ENCODE measurements at places on chromosomes 12 and 14.

GRCh38 chr14:73613046-73613383 is 698 bp downstream of the ACOT6 start:
- peak; percentile 15 for DNase-seq

DNA sequence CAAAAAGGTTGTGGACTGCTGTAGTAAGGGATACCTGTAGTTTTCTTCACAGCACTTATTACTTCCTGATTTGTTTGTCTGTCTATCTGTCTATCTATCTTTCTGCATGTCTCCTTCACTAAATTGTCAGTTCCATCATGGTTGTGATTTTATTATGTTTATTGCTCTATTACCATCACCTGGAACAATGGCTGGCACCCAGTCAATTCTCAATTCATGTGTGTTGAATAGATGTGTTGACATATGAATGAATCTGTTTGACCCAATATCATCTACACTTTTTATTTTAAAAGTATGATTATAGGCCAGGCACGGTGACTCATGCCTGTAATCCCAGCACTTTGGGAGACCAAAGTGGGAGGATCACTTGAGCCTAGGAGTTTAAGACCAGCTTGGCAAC is 224.4 kb downstream of the NUBPL start:
- DNase-seq, result no peak

DNA sequence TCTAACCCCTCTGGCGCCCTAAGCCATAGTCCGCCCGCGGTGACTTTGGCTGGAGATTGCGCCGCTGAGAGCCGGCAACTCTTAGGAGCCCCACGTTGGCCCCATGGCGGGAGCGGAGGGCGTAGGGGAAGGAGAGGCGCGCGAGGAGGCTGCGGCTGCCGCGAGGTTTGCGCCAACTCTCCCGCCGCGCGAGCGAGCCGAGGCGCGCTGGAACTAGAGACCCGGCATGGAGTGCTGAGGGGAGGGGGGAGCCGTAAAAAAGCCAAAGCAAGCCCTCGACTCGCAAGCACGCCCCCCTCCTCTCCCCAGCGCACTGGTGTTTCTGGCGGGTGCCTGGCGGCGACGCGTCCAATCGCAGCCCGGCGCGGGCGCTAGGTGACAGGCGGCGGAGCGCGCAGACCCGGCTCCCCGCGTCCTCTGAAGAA is at the start of gene SYT10:
TSS of gene SYT10 (minus strand) at position 233 of the 425 bp plus-strand sequence. CDS start 297 bp downstream, outside the sequence.
- peak; percentile 74 for DNase-seq

GRCh38 chr12:2982361-2982760 is 23.2 kb downstream of the TEAD4 start:
- DNase-seq, result no peak

DNA sequence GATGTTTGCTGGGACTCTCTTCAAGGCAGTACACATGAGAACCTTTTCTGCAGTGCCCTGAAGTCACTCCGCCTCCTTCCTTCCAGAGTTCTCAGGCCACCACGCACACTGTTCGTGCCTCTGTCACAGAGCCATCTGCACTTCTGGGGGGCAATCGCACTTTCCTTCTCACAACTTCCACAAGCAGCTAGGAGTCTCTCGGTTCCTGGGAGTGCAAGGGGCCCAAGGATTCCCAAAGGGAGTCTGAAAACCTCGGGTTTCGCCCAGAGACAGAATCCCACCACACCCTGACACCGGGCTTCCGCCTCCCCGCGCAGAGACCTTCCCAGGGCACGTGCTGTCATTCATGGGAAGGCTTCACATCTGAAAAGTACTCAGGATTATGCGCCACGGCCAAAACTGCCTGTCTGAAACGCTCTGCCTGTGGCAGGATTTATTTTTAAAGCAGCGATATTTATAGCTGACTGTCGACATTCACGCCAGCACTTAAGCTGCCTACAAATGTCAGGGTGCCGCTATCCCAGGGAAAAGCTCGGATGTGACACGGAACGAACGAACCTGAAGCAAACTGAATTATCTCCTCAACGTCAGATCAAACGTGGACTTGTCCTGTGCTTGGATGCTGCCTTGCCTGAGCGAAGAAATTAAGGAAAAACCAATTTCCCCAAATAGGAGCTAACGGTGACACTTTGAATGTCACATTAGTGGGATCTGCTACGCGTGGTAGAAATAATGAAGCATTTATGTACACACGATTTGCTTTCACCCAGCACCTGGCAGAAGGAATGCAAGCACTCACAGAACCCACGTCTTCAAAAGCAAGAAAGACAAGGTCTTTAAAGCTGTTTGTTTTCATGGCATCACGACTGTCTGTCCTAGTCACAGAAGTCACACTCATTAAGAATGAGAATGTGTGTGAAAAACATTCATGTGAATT is 154.0 kb downstream of the PIWIL1 start:
- DNase-seq, result no peak

DNA sequence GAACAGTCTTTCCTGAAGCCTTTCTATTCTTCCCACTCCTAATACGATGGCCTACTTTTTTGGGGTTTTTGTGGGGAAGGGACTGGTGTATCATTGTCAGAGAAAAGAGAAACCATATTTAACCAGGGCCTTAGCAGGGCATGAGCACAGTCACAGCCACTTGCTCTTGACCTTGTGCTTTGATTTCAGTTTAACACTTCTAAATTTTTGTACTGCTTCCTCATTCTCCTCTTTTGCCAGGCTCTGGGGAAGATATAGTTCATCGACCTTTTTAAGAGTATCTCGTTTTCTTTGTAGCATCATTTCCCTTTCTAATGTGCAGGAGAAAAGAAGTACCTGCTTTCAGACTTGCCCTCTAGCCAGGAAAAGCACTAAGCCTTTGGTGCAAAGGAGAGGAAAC is 2.2 kb downstream of the ZBTB1 start:
- DNase-seq, result no peak

DNA sequence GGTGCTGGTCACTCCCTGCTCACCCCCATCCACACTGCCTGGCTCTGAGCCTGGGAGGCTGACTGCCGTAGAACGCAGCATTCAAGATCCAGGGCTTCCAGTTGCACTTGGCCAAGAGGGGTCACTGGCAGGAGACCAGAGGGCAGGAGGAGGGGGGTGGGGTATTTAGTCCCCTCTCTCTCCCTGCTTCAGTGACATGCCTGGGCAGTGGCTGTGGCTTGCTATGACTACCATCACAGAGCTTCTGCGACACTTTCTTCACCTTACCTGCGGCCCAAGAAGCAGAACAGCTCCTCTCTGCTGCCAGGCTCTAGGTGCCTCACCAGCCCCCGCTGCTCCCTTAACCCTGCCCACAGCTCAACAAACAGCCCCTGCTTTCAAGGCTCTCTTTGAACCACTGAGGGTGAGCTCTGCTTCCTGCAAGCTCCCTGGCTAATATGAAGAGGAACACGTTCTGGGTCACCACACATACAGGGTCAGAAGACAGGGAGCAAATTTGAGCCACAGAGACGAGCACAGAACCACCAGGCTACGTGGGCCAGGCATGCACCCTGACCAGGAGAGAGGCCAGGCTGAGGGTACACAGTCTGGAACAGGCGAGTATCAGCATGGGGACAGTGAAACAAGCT is 55.7 kb downstream of the ITPK1 start:
- DNase-seq, result no peak

GRCh38 chr12:7169951-7170350 is 19.5 kb upstream of the PEX5 start:
- no peak for DNase-seq

DNA sequence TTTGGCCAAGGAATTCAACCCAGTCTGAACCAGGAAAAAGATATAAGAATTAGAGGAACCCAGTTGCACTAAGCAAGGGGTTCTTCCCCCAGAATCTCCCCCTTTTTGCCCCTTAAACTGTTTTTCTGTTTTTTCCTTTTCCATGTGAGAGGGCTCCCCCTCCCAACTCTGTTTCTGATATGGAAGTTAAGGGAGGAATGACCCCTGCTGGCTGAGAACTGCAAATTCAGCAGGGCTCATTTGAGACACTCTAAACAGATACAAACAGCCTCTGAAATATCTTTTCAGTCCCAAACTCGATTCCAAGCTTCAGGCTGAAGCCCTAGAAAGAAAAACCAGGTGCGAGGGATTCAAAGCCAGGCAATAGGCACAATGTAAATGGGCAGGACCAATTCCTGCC is 132.7 kb downstream of the SLC41A2 start:
- no peak for DNase-seq

- DNase-seq, result no peak
These were observed 4.7 kb upstream of the PPP1R1A start for GRCh38 chr12:54593135-54593534.

DNA sequence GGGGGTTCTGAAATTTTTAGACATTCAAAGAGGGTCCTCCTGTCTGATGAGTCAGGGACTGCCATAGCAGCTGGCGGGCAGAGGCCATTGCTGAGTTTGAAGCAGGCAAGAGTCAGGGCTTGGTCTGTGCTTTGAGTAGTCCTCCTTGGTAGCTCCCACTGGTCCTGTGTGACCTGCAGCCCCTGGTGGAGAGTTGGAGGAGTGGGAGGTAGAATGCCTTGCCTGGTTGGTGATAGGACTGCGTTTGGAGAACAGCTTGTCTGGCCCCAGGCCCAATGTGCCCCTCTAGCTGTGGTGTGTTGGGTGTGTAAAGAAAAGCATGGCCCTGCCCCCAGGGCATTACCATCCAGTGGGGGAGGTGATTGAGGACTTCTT is 116.7 kb downstream of the BEGAIN start:
- no peak for DNase-seq

DNA sequence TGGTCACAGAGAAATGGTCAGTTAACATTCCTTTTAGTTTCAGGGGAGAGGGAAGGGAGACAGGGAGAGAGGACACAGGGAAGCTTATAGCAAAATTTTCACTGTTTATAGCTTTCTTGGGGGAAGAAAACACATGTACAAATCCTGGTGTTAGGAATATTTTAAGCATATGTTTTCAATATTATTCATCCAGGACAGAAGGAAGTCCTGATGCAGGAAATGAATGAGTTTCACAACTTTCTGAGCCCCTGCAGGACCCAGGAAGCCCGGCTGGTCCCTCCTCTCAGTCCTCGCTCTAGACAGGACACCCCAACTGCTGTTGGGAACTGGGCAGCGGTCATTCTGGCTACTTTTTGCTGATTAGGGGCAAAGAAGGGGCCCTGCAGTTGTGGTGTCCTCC is 71.1 kb upstream of the ZDHHC17 start:
- no peak for DNase-seq

- no peak for DNase-seq
These were observed 72.0 kb upstream of the CCND2 start for GRCh38 chr12:4201333-4202100.

- DNase-seq, result peak; percentile 29
These were observed at the start of gene SAMD4A for GRCh38 chr14:54566410-54567223. Gene SAMD4A (plus strand): TSS chr14:54567128. CDS start chr14:54567917, 789 bp downstream.

GRCh38 chr12:99259040-99259934 is 388.3 kb upstream of the GARIN6 start:
- no peak for DNase-seq

DNA sequence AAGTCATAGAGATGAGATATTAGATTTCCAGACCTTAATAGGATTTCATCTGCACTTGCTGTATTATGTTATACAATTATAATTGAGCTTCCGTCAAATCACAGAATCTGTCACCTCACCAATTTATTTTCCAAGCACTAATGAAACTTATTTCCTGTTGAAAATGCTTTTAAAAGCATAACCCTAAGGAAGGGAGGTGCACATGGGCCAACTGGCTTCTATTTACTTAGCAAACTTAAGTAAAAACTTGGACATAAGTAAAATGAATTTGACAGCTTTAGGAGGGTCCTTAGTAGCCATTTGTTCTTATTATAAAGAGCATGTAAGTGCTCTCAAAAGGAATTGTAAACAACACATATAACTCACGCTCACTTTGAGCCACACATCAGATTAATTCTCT is 462.2 kb upstream of the TMPO start:
- DNase-seq, result no peak

DNA sequence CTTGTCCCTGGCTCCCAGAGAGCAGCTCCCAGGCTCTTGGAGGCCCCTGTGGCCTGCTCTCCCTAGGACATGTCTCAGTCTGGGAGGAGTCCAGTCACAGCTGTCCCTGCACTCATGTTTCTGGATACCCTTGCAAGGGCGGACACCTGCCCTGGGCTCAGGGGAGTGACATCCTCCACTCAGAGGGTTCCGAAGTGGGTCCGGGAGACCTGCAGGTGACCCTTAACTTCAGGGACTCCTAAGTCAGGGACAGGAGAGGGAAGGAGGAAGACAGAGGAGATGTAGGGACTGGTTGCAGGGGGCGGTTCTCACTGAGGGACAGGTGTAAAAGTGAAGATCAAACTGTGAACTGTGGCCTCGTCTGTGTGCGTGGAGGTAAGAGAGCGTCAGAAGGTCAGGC is 37.6 kb downstream of the CACNA2D4 start:
- no peak for DNase-seq

DNA sequence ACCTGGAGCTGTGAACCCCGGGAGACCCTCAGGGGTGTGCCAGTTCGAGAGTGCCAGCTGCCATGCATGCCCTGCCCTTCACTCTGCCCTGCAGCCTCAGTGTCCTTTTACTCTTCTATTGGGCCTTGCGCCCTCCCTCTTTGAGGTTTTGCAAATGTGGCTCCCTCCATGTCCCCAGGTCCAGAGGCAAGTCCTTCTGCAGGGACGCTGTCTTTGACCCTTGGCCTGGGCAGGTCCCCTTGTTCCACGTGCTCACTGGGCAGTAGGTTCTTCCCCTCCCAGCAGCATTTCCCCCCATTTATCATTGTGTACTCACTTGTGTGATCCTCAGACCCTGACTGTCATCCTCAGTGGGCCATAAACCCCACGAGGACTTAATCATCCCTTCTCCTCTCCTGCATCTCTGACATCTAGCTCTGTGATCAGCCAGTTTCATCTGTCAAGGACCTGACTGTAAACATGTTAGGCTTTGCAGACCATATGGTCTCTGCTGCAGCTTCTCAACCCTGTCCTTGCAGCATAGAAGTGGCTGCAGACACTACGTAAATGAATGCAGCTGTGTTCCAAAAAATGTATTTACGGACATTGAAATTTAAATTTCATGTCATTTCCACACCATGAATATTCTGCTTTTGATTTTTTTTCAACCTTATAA is 36.6 kb downstream of the TSPAN9 start:
- no peak for DNase-seq

GRCh38 chr14:21055432-21056117 is 2.0 kb upstream of the RNASE8 start:
- DNase-seq, result no peak

DNA sequence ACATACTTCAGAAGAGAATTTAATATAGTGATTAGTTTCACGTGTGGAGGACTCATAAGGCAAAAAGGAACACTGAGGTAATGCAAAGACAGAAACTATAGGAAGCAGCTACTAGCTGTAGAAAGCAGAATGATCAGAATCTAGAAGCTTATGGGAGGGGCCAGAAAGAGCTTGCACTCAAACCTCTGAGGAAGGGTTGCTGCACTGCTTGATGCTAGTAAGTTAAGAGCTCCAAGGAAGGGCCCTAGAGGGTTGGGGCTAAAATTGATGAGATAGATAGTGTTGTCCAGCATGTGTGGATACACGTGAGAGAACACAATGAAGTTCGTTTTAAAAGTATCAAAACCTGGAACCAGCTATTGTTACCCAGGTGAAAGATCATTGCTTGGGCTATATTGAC is 311.1 kb downstream of the SLC6A15 start:
- no peak for DNase-seq

Data from NCI-H1105 (cell line).